Forelimb muscle (tissue), 1 donor: ENCODE measurements at places on chromosomes 13 and 19.

DNA sequence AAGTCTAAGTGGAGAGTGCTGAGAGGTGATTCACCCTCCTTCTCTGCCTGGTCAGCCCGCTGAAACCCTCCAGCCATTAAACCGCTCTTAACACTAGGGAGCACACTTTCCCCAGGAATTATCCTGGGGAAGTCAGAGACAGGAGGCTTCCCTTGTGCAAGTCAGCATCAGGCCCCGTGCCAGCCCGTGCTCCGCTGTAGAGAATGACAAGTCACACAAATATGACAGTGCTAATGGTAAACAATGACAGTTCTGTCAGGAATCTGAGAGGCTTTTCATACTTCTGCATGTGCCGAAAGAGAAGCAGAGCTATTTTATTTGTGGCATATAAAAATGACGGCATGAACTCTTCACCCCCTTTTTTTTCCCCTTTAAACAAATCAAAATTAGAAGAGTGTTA is 816.9 kb upstream of the SLC10A2 start:
- DNase-seq, result peak; percentile 64

- no peak for DNase-seq
These were observed 16.3 kb downstream of the DCUN1D2 start for GRCh38 chr13:113474179-113474578.

GRCh38 chr13:44058067-44058466 is 178.4 kb downstream of the LACC1 start:
- no peak for DNase-seq

- DNase-seq, result no peak
These were observed 3.8 kb downstream of the ATP12A start for GRCh38 chr13:24683838-24684599.

DNA sequence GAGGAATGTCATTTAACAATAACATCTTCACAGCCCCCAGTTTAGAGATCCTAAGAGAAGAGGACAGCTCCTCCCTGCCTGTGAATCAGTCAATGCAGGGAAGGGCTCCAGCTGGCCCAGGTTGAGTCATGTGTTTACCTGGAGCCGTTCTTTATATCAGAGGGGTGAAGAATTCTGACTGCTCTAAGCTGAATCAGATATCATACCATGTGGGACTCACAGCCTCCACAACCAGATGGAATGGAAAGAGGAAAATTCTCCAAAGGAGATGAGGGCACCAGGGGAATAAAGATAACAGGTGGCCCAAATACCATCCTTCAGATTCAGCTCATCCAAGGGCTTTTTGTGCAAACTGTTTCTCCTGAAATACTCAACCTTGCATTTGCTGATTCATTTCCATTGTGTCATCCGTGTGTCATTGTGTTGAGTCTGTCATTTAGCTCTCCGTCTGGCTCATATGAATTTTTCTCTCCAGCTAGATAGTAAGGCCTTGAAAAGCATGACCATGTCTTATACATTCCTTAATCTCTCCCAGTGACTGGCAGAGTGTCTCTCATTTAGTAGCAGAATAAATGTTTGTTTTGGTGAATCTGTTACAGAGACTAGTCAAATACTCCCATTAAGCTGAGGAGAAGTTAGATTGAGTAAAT is 217.9 kb downstream of the RFC3 start:
- DNase-seq, result no peak

DNA sequence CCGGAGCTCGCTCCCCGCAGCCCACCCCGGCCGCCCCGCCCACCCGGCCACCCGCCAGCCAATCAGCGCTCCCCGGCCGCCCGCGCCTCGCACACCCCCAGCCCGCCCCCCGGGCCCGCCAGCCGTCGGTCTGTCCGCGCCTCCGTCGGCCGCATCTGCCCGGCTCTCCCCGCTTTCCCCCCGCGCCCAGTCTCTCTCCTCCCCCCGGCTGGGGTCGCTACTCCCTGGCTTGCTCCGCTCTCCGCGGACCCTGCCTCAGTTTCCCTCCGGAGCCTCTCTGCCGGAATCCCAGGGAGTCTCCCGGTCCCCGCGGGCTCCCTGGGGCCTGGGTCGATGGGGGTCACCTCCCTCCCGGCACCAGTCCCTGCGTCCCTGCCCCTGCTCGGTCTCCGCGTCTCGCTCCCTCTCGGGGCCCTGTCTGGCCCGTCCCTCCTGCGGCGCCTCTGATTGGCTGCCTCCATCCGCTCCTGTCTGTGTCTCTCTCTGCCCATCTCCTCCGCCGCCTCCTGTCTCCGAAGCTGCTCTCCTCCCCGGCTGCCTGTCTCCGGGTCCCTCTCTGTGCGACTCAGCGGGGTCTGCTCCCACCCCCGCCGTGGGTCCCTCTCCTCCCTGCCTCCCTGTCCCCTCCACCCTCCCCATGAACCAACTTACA is 484 bp downstream of the IL11 start:
- no peak for DNase-seq

GRCh38 chr13:108120302-108120701 is 95.0 kb downstream of the LIG4 start:
- DNase-seq, result no peak

- DNase-seq, result no peak
These were observed 431.0 kb upstream of the HTR2A start for GRCh38 chr13:47327861-47328260.

DNA sequence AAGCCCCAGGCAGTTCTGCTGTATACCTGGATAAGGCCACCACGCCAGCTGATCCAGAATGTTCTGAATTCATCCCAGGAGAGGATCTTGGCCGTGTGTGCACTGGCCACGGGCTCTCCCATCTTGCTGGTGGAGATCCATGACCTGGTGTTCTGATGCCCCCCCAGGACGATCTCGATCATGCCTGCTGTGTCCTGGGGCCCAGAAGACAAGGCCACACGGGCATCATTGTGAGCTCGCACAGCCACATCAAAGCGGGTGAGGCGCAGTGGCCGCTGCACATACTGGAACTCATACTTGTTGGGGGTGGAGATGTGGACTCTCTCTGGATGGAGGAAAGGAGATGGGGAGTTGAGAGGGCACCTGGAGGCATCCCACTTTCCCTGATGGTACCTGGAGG is 40.1 kb downstream of the F2RL3 start:
- no peak for DNase-seq

GRCh38 chr13:50122455-50122854 is 107.2 kb downstream of the KCNRG start:
- no peak for DNase-seq

- DNase-seq, result peak; percentile 36
These were observed 497.2 kb downstream of the DIAPH3 start for GRCh38 chr13:59666504-59666903.

DNA sequence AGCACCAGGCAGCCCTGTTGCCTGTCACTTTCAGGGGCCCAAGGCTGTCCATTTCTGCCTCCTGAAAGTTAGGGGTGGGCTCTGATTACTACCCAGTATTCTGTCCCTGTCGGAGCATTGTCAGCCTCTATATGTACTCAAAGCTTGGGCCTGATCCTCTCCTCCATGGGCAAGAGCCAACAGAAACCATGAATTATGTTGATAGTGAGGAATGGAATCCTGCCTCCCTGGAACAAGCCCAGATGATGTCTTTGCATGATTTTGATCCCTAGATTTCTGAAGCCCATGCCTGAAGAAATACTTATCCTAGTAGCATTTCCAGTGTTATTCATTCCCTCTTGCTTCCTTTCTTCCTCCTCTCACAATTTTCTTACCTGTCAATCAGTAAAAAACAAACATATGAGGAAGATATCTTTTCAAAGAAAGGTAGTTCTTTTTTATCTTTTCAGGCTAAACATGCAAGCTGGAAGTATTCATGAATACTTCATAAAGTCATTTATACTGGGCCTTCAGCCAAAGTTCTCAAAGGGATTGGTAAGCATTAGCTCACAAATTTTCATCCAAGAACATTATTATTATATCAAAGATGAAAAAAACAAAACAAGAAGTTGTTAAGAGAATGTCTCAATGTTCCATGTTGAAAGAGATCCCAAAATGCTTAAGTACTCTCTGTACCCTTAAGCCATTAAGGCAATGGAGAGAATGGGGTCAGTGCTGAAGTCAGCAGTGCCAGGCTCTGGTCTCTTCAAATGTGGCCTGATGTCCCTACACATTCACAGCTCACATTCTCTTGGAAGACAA is 171.7 kb downstream of the NHLRC3 start:
- no peak for DNase-seq

DNA sequence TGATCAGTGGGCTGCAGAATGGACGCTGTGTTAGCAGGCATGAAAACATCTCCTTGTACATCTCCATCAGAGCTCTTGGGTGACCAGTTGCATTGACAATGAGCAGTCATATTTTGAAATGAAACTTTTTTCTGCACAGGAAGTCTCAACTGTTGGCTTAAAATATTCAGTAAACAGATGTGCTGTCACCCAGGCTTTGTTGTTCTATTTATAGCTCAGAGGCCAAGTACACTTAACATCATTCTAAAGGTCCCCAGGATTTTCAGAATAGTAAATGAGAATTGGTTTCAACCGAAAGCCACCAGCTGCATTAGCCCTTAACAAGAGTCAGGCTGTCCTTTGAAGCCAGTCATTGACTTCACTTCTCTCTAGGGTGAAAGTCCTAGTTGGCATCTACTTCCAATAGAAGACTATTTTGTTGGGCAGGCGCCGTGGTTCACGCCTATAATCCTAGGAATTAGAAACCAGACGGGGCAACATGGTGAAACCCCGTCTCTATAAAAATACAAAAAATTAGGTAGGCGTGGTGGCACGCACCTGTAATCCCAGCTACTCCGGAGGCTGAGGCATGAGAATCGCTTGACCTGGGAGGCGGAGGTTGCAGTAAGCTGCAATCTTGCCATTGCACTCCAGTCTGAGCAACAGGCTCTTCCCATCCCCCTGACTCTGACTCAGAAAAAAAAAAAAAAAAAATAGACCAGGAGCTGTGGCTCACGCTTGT is 7.9 kb upstream of the PDE4A start:
- DNase-seq, result no peak

DNA sequence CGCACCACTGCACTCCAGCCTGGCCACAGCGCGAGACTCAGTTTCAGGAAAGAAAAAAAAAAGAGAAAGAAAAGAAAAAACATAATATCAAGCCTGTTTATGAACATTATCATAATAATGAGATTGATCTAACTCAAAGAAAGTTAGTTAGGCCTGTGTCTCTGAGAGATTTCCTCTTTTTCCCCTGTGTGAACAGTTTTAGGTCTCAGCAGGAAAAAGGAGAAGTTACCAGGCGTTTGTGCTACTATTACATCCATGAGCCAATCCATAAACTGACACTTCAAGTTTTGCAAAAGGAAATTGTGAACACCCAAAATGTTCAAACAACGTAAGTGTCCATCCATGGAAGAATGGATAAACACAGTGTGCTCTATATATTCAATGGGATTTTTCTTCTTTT is 3.8 kb downstream of the TARM1 start:
- no peak for DNase-seq

DNA sequence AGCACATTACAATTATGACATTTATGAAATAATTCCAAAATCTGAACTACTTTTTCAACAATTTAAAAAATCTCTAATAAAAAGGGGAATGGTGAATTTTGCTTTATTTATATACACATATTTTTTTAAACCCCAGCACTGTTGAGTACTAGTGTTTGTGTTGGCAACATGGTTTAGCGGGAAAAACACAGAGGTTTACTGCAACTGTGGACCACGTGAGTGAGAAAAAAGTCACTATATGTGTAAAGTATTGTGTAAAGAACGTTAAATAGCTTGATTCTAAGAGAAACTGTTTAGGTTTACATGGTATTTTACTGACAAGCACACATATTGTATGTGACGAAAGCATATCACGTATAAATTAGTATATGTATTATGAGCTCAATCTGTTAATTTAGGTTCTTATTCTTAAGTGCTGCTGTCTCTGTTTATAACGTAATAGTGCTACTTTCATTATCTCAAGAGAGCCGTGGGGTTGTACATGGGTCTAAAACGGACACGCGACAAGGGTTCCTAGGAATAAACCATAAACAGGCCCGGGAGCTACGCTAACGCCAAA is 617 bp downstream of the SKA3 start:
- no peak for DNase-seq

- DNase-seq, result no peak
These were observed 2.8 kb downstream of the TNNT1 start for GRCh38 chr19:55146078-55146704.

- no peak for DNase-seq
These were observed 14.5 kb upstream of the TSPAN16 start for GRCh38 chr19:11281356-11282049.

GRCh38 chr13:75303263-75303662 is 178.7 kb downstream of the TBC1D4 start:
- no peak for DNase-seq

GRCh38 chr13:40490086-40490758 is 176.2 kb downstream of the FOXO1 start:
- no peak for DNase-seq

GRCh38 chr13:73273745-73274144 is 214.9 kb downstream of the KLF5 start:
- DNase-seq, result no peak
